ENCODE measurements at places on chromosomes 11 and 22. TPM values are rescaled to one million over a fixed set of nuclear protein-coding genes. Genes with fewer than 3 reads are reported as not detected.

DNA sequence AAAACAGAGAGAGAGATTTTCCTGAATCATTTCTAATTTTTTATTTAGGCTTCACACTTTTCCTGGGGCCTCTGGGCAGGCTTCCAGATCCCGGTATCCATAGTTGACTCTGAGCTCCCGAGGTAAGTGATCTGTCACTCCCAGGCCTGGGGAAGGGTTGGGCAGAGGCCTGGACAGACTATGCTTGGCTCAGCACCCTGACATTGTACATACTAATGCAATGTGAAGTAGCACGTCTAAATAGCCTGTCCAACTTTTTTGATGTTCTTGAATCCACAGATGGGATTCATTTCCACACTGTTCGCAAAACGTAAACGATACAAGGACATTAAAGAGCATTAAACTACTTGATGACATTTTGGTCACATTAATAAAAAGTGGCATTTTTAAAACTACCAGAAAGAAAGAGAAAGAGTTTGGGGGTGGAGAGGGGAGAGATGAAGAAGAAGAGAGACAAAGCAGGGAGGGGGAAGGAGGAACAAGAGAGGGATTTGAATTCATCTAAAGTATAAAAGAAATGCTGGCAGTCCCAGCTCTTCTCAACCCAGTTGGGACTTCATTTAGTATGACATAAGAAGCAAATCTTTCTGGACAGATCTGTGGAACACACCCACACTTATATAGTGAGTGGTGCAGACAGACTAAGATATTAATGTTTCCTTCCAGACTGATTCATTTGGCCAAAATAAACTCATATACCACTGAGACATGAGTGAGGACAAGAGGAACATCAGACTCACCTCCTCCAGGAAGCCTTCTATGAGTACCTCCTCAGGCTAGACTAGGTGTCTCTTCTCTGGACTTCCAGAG is 514.2 kb downstream of the SOX6 start:
- no peak for DNase-seq

DNA sequence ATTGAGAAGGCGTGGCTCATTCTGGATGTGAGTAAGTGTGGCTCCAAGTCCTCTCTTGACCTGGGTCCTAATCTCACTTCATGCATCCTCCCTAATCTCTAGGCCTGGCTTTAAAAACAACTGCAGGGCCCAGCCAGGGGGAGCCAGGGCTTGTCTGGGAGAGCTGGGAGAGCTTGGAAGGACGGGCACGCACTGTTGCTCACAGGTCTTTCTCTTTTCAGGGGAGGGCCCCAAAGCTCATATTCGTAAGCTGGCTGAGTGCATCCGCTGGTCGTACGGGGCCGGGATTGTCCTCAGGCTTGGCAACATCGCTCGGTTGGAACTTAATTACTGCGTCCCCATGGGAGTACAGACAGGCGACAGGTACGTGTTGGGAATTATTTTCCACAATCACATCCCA is 34.1 kb upstream of the PARVB start:
- DNase-seq = no peak

DNA sequence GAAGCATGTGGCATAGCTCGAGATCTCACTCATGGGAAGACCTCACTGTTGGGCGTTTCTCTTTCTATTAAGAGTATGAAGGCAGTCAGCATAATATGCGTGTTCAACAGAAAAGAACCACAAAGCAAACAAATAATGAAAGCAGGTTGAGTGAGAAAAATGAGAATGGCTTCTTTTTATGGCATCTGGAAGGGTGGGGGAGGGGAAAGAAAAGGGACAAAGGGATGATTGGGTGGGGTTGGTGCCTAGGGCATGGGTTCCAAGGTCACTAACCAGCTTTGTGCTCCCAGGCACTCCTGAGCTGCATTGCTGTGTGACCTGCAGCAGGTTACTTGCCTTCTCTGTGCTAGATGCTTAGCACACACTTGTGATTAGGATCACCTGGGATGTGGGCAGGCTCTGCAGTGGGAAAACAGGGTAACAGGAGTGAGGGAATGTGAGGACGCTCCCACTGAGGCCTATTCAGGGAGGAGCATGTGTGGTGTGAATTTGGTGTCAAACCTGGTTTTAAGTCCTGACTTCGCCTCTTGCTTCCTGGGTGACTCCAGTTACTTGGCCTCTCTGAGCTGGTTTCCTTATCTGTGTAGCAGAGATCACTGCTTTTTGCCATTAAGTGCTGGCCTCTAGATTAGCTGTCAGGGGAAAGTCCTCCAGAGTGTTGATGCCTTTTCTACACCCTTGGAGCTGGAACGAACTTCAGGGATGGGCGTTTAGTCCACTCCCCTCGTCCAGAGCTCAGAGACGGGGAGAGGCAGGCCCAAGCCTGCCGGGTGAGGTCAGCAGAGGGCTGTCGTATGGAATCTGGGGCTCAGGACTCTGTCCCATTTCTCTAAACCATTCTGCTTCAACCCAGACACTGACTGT is 74.8 kb downstream of the KIAA1671 start:
- DNase-seq = no peak

- DNase-seq = no peak
Observed at GRCh38 chr11:76830639-76831327, 29.9 kb upstream of the ACER3 start.

DNA sequence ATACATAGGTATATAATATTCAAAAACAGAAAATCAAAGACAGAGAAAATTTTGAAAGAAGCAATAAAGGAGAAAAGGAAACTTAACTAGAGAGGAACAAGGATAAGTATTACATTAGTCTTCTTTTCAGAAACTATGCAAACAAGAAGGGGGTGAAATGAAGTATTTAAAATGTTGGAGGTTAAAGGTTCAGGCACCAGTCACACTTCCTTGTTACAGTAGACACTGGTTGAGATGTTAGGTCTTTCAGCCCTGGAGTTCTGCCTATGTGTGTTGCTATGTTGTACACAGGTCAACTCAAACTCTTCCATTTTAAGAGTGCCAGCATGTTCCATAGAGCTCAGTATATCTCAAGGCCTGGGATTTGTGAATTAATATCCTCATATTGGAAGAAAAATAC is 6.0 kb upstream of the MS4A4A start:
- DNase-seq = no peak

GRCh38 chr11:36186340-36187175 is 102.7 kb downstream of the COMMD9 start:
- no peak for DNase-seq

GRCh38 chr22:46139895-46140350 is 10.4 kb upstream of the PPARA start:
- no peak for DNase-seq

DNA sequence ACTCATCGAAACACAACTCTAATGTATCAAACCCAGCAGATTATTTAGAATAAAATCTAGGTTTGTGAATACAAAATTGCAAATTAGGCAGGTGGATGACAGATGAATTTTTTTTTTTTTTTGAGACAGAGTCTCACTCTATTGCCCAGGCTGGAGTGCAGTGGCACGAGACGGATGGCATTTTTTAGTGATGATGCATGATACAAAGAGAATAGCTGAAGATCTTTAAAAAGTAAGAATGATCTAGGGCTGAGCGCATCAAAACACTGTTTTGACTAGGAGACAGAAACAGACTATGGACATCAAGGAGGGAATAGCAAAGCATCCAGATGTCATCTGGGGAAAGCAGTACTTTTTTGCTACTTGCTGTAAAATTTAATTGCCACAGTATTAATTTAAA is 63.8 kb downstream of the IMMP1L start:
- DNase-seq = no peak

DNA sequence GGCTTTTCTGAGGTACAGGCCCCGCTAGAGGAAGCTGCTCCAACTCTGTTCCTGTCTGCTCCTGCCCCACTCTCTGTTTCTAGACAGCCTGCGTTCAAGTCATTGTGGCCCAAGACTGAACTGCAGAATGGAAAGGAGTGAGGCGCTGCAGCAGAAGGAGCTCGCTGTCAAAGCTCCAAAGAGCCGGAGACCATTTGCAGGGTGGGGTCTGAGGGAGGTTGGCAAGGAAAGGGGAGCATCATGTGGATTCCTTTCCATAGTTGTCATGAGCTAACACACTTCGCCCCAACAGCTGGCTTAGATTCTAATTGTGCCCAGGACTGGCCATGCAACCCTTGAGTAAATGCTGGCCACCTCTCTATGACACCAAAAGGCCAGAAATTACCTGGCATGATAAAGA is 18.8 kb downstream of the APOL4 start:
- DNase-seq = no peak

- DNase-seq = no peak
Observed at GRCh38 chr11:87859636-87860035, 315.6 kb downstream of the RAB38 start.

- DNase-seq = no peak
Observed at GRCh38 chr11:33552756-33553155, 147.9 kb downstream of the C11orf91 start.

GRCh38 chr22:22926370-22927195 is 39.0 kb downstream of the IGLL5 start:
- DNase-seq = no peak

DNA sequence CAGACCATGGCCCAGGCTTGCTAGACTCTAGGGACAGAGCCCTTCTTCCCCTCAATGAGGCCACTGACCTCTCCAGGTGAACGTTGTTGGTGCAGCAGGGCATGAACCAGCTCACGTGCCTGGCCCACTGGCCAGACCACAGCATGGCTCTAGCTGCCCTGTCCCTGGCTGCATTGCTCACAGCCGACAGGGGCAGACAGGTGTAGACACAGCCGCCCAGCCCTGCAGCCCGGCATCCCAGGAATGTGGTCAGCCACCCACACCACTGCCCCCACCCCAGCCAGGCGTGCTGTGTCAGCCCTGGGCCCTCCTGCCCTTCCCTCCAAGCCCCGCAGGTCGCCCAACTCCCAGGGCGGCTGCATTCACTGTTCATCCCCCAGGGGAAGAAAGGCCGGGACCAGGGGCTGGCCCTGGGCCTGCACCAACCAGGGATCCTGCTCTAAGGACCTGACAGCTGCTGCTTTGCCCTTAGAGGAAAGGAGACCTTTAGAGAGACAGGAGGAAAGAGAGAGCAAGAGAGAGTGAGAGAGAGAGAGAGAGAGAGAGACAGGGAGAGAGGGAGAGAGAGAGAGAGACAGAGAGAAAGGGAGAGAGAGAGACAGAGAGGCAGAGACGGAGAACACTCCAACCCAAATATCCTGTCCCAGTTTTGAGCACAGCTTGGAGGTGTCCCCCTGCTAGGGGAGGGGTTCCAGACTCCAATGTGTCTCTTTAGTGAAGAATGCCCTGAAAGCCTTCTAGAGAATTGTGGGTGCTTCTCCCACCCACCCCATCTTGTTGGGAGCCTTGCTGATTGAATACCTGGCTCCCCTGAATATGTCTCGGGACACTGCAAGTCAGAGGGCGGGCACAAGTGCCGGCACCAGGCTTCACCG is 44.2 kb upstream of the LINC01488 start:
- no peak for DNase-seq

DNA sequence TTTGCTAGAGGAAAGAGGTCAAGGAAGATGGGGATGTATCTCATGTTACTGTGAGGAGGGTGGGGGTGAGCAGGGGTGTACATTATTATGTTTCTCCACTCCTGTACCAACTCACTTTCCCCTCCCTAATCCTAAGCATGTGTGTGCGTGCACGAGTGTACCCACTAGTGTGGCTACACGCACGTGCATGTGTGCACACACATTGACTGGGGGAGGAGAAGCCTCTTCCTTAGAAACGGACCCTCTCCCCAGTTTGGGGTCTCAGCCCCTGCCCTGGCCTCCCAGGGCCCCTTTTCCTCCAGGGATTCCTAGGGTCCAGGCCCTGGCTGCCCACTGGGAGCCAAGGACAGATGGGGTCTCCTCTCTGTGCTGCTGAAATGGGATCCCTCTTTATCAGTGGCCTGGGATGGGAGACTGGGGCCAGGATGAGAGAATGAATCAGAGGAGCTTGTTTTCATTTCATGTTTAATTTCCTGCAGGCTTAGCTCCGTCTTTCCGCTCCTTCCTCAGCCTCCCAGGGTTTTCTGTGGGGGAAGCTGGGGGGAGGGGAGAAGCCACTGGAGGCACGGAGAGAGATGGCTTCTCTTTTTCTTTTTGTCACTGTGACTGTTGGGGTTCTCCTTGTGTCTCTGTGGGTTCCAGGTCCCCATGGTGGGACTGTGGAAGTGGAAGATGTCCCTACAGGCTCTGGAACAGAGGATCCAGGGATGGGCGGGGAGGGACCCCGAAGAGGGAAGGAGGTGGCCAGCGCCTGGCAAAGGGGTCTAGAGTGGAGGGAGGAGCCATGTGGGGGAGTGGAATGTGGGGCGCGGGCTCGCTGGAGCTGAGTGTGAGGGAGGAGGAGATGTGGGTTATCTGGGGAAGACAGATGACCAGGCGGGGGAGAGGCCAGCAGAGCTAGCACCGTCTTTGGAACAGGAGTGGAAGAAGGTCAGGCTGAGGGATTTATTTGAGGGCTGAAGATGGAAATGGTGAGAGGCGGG is 40.3 kb downstream of the ALX4 start:
- no peak for DNase-seq

GRCh38 chr11:4565371-4565770 is 16.2 kb upstream of the OR52I2 start:
- DNase-seq = no peak

- DNase-seq = no peak
Observed at GRCh38 chr22:23159291-23159630, 14.0 kb downstream of the RAB36 start.

GRCh38 chr22:23697031-23697970 is 6.5 kb downstream of the RGL4 start:
- no peak for DNase-seq

- DNase-seq = no peak
Observed at GRCh38 chr11:85823816-85824215, 12.9 kb upstream of the SYTL2 start.

DNA sequence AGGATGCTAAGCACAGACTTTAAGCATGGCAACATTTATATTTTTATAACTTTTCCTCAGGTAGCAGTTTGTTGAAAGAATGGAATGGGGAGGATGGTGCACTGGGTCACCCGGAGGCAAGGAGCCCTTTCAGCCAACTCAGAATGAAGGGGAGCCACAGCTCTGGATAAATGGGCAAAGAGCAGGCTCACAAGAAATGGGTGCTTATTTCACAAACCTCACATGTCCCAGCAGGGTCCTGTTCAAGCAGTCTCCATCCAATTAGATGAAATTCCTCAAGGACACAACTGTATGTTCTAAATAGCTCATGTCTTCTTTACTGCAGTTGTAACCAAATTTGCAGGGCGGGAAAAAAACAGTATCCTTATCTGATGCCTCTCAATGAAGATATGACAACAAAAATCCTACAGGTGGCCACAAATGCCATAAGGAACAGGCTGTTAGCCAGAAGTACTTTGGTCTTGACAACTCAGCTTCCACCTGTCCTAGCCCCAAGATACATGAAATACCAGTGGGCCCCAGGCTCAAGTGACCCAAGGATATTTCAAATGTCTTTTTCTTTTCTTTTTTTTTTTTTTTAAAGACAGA is 48.2 kb downstream of the MAPK1 start:
- no peak for DNase-seq

AHNAK gene
- 189 TPM for polyA plus RNA-seq

PHETA2 gene
- 11.0 TPM for polyA plus RNA-seq

HPX gene
- polyA plus RNA-seq = 7.4 TPM

A4GALT gene
- polyA plus RNA-seq = 1.8 TPM

DCHS1 gene
- 40.5 TPM for polyA plus RNA-seq

HTR3B gene
- not detected for polyA plus RNA-seq

CDK2AP2 gene
- polyA plus RNA-seq = 28.4 TPM

OR51B2 gene
- not detected for polyA plus RNA-seq

MPPED2 gene
- polyA plus RNA-seq = 58.4 TPM
